ENCODE measurements at places on chromosomes 5 and 9.

DNA sequence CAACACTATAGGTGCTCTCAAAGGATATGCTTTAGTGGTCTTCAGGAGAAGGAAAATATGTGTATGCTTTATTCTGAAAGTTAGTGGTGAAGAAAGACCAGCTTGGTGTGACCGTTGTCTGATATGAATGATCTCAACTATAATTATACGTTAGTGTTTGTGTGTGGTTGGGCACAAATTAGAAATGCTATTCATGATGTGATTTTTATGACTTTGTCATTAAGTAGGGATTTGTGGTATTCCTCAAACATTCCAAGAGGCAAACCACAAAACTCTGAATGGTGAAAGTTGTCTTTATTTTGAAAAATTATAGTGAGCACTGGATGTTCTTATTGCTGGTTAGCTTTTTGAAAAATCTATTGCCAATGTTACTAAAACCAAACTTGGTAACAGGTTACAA, 6.2 kb upstream of the F2R start:
- DNase-seq: no peak

DNA sequence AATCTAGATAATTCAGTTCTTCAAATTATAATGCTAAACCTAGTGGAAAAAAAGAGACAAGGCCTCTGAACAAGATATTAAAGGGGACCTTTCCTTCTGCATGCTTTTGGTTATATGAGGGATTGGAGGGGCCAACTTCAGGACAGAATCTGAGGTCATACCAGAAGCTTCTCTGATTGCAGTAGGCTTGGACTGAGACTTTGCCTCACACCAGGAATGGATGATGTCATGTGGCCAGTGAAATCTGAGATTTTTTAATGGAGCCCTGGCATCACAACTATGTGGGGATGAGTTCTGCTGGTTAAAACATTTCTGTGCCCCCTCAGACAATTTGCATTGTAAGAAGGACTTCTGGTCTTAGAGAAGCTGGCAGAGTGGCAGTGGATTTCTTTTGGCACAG, 88.6 kb downstream of the ANGPTL2 start:
- no peak for DNase-seq

DNA sequence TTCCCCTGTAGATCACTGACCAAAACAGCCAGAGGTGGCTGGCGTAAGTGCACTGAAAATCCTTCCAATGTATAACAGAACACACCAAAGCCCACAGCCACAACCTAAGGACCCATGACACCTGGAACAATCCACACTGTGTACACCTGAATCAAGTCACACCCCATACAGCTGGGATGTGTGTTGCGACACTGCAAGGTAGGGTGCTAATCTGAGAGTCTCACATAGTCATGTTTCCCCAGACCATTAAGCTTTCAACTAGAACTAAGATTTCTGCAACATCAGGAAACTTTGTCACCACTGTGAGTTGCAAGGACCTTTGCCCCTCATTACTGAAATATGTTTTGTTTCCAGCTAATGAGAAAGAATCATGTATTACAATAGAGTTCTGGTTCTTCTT, 59.4 kb downstream of the MED27 start:
- no peak for DNase-seq

GRCh38 chr9:102985162-102985895, 9.8 kb upstream of the CYLC2 start:
- no peak for DNase-seq
